Lower leg skin (tissue), 4 donors: ENCODE measurements at places on chromosomes 2 and 18. TPM values are rescaled to one million over a fixed set of nuclear protein-coding genes. Genes with fewer than 3 reads are reported as not detected.

Gene CD8B2
- 0.17 TPM for total RNA-seq

Gene ABCG8
- not detected for total RNA-seq

Gene SPAST
- 26.6 TPM for total RNA-seq

Gene POU3F3
- total RNA-seq: 0.84 TPM

- no peak for DNase-seq
Observed at GRCh38 chr2:53622141-53622540, 145.5 kb upstream of the CHAC2 start.

DNA sequence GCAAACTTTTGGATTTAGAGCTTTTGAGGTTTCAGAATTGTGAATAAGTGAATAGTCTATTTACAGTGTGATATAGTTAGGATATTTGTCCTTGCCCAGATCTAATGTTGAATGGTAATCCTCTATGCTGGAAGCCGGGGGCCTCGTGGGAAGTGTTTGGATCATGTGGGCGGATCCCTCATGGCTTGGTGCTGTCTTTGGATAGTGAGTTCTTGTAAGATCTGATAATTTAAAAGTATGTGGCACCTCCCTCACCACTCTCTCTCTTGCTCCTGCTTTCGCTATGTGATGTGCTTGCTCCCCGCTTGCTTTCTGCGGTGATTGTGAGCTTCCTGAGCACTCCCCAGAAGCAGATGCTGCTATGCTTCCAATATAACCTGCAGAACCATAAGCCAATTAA is 128.0 kb upstream of the KCNJ3 start:
- DNase-seq: no peak

DNA sequence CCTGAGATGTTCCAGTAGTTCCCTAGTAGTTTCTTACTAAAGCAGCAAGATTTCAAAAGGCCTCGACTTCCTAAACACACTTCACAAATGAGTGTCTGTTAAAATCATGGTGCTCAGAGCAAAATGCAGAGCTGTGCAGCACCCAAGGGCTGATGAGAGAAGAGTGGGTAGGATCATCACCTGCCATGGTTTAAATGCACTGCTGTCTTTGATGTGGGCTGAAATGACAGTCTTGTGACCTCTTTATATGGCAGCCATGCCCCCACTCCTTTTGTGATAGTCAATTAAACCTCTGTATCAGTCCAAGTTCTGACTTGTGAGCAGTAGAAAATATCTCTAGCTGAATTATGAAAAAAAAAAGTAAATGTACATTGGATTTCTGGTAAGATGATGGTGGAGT is 107.1 kb downstream of the TFCP2L1 start:
- DNase-seq: no peak

GRCh38 chr2:12932192-12932591 is 215.5 kb downstream of the TRIB2 start:
- no peak for DNase-seq

GRCh38 chr2:143371616-143372015 is 242.4 kb downstream of the ARHGAP15 start:
- no peak for DNase-seq

- DNase-seq: no peak
Observed at GRCh38 chr2:8260213-8260612, 421.6 kb upstream of the ID2 start.

DNA sequence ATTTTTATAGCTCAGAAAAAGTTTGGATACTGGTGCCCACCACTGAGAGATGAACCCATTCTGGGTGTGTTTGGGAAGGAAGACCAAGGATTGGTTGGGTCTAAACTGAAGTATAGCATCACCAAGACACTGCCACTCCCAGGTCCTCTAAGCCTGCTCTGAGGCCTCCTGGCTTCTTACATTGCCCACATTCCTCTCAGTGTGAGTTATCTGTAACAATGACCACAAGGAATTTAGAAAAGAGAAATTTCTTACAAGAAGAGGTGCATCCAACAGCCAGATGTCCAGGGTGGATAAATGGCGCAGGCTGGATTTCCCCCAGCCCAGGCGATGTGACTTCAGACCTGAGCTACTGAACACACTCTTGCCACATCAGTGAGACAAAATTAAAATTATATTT is 1.6 kb upstream of the GPR45 start:
- no peak for DNase-seq

DNA sequence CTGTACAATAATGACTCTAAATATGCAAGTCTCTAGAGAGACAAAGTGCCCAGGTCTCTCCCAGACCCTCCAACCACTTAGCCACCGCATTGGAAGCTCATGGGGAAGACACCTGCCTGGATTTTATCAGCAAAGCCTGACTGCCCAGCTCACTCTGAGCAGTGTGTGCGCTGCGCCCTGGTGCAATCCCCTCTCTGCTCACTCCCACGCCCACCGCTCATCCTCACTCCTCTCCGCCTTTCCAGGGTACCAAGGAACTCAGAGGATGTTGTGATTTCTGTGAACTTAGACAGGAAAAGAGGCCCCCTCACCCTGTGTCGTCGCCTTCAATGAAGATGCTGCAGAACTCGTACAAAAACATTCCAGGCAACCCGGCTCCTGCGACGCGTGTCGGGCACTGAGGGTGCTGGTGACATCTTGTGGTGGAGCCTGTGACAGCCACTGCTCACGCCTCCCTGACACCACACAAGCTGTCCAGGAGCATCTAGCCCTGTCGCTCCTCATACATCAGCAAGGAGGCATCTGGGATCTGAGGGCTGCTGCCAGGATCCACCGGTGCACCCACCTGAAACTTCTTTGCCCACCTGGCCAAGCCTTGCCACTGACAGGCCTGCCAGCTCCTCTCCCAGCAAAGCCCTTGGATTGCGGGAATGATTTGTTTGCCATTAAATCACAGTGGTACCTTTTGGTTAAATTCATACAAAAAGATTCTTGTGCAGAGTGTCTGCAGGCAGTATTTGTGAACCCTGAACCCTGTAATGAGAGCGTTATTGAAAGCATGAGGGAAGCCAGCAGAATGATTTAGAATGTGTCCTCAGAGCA is 220.4 kb downstream of the ZNF516 start:
- no peak for DNase-seq

- no peak for DNase-seq
Observed at GRCh38 chr2:217555081-217555876, 447.5 kb downstream of the TNS1 start.

DNA sequence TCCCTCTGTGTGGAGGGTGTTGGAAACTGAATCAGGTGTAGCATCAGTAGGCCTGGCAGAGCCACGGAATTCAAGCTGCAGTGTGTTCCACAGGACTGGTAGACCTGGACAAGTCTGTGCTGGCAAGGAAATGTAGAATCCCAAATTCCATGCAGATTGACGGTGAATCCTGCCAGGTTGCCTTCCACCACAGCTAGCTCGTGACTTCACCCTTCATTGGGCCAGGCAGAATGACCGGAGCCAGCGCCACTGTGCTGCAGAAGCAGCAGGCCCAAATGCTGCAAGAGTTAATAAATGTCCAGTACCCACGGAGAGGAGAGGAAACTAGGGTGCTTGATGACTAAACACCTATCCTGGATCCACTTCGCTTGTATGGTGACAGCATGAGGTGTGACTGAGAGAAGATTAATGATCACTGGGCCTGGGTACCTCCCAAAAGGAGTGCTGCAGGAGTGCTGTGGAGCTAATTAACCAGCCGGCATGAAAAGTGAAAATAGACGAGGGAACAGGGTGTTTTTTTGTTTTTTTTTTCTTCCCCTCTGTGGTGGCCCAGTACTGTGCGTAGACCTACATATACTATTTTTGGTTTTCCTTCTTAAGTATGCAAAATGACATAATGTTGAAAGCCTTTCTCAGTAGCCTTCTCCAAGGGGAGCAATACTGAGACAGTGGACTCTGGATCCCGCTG is 122.2 kb downstream of the TANC1 start:
- no peak for DNase-seq

DNA sequence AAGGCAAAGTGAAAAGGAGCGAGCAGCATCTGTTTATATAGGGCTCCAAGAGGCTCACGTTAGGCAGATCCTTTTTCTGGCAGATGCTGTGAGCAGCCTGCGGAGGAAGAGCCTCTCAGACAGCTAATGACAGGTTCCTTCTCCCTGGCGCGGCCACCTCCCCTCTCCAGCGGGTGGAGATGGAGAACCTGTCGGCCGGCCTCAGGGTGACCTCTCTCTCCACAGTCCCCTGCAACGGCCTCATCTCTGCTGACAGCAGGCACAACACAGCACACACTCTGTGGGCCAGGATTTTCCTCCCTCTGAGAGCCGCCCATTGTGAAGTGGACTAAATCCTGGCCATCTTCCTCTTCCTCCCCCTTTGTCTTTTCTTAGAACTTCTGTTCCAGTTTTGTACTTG is 119.8 kb downstream of the PRKCE start:
- DNase-seq: peak; percentile 86

DNA sequence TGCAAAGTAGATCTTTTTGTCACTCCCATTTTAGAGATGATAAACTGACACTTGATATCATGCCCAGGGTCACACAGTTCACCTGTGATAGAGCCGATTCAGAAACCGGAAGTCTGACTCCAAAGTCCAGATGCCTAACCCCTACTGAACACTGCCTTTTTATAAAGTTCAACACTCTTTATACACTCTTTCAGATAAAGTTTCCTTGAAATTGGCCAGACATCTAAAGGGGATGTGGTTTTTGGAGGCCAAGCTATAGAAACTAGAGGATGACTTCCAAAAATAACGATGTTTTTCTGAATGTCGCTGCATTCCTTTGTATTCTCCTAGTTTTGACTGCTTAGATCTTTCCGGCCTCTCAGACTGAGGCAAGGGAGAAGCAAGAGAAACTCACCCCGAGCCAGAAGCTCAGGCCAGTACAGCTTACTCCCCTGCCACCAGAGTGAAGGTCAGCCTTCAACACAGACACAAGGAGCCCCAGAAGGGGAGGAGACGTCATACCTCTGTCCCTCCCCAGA is 61.8 kb downstream of the NRP2 start:
- DNase-seq: no peak

DNA sequence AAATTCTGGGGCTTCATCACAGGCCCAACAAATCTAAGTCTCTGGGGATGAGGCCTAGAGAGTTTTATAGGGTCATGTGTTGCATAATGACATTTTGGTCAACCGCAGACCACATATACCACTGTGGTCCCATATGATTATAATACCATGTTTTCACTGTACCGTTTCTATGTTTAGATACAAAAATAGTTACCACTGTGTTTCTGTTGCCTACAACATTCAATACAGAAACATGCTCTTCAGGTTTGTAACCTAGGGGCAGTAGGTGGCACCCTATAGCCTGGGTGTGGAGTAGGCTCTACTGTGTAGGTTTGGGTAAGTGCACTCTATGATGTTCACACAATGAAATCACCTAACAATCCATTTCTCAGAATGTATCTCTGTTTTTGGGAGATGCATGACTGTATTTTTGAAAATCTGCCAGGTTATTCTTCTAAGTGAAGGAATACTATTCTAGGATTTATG is 485.2 kb downstream of the PTPRM start:
- DNase-seq: no peak

DNA sequence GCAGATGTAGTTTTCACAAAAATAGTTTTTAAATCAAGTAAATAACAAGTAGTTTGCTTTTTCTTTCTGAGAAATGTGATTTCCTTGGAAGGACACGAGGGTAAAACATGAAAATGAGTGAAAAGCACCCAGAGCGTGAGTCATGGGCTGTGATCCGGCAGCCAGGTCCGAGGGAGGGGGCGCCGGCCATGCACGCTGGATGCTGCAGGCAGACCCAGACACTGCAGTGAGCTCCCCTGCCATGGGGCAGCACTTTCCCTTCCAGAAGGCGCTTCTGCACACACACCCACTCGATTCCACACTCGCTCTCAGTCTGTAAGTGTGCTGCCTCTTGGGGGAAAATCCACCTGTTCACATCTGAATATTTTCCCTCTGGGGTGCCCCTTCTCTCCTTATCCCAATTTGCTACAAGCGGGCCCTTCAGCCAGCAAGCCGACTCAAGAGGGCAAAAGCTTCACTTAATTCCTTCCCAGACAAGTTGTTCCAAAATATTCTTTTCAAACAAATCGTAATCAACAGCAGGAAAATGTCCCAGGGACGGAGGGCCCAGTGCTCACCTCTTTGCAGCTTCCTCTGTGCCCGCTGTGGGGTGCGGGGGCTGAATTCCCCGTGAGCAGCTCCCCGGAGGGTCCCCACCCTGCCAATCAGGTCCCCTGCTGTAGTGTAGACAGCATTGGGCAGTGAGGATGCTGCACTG is 87.0 kb upstream of the ID2 start:
- DNase-seq: no peak

- no peak for DNase-seq
Observed at GRCh38 chr2:13193075-13193474, 476.3 kb downstream of the TRIB2 start.
